ENCODE measurements at places on chromosomes 12 and 14.

DNA sequence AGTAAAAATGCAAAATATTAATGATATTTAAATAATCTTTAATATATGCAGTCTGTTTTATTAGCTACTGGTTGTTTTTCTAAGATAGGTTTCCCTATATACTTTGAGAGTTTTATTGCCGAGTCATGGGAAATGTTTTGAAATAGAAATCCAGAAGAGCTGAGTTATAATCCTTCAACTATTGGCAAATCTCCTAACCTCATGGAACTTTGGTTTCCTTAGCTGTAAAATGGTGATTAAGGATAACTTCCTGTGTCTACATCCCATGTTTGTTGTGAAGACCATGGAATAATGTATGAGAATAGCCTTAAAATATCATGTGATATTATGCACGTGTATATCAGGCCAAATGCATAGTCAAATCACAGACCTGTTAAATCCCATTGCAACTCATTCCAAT lies 51.0 kb downstream of the UNC79 start:
- no peak for DNase-seq

DNA sequence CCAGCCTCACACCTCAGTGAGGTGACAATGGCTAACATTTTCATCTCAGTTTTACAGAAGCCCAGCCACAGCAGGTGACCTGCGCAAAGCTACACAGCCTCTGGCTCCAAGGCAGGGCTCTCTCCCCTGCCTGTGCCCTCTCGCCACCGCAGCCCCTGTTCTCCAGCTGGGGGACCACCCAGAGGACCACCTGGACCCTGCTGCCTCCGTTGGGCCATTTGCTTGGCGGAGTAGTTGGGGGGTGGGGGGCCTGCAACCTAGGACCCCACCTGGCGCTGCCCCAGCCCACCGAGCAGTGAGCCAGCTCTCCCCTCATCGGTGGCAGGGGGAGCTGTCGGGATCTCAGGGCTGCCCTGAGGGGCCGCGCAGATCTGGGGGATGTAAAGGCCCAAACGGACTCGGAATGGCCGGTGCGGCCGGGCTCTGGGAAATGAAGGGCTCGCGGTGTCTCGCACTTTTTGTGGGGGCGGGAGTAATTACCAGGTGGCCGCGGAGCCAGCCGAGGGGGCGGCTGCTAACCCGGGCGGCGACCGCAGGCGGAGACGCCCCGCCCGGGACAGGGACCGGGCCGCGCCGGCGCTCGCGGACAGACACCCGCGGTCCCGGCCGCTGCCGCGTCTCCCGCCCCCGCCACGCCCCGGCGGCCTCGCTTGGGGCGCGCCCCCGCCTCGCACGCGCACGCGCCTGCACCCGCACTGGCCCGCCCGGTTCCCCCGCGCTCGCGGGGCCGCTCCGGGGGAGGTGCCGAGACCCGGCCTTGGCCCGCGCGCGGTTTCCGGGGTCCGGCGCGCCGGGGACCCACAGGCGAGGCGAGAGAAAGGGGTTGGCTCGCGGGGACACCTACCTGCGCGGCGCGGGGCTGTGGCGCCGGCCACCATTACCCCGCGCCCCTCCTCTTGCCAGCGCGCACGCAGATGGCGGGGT lies 8.6 kb upstream of the GPR68 start:
- DNase-seq: peak; percentile 55

DNA sequence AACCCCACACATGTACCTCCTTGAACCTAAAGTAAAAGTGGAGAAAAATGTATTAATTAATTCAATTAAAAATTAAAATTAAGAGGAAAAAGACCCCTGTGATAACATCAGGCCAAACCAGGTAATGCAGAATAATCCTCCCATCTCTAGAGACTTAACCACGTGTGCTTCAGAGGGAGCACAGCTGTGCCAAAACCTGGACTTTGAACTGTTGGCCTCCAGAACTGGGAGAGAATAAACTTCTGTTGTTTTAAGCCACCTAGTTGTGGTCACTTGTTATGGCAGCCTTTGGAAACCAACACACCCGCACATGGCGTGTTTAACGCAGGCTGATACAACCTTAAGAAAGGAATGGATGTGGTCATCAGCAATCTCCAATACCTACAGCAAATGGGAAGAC lies 23.8 kb downstream of the OAS2 start:
- no peak for DNase-seq

GRCh38 chr12:32947206-32948067 lies 50.9 kb upstream of the PKP2 start:
- no peak for DNase-seq

DNA sequence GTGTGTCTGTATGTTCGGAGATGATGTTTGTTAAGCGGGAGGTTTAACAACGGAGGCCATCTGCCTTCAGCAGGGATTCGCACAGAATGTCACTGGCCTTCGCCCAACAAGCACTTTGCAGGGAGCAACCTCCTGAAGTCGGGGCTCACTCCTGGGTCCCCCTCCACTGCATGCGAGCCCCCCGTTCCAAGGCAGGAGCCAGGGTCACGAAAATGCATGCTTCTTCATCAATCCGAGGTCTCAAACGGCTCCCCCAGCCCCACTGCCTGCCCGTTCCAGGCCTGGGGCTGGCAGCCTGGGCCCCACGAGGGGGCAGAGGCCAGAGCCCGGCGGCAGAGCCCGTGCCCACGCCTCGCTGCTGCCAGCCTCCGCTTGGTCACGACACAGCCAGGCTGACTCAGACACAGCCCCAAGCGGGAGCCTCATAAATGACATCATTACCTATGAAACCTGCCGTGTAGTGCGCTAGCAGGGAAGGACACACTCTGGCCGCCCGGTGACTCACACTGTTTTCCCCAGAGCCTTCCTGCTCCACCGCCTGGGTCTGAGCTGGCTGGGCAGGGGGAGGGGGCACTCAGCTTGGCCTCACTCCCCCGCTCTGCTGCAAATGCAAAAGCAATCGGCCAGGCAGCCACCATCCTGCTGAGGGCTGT lies 169.5 kb upstream of the RTL1 start:
- DNase-seq: no peak

DNA sequence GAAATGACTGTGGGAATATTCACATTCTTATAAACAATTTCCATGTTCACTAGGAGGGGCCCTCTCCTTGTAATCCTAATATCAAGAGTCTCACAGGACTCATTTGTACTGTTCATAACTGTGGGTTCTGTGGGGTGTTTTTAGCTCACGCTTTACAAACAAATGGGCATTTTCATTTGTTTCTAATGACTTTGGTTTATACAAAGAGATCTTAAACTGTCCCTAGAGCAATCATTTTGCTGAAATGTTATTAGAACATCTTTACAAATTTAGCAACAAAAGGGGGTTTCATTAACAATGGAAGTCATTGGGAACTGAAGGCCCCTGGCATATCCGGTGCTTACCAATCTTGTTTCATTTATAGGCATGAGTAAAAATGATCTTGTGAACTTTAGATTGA lies 370.5 kb downstream of the TRHDE start:
- no peak for DNase-seq

GRCh38 chr12:27274706-27275105 lies 30.6 kb downstream of the STK38L start:
- no peak for DNase-seq

- no peak for DNase-seq
Observed at GRCh38 chr12:18439541-18439940, 178.2 kb downstream of the PIK3C2G start.

DNA sequence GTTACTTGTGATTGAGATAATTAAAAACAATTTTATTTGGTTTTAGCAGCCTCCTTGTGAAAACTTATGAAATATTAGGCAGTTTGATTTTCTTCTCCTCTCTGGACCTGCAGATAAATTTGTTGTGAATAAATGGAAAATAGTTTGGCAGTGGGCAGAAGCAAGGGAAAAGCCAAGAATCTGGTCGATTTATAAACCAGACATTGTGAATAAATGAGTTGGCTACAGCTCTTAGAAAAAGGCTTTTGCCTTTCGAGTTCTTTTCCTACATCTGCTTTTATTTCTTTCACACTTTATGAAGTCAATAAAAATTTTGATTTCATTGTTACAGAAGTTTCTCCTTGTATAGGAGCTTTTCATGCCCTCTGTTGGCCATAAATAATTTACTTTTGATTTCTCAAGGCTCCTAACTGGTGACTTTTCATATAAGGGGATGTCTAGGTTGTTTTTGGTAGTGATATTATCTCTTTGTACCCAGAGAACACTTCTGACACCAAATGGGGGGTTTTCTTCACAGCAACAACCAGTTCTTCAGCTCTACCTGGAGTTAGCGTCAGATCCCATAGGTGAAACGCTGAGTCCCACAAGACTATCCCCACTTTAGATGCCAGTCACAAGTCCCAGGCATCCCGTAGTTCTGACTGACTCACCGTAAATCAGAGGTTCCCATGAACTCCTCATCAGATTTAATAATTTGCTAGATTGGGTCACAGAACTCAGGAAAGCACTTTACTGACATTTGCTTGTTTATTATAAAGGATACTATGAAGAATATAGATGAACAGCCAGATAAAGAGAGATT lies 136.5 kb upstream of the DNM1L start:
- no peak for DNase-seq

GRCh38 chr14:91277546-91278382 lies 33.3 kb upstream of the GPR68 start:
- DNase-seq: no peak

DNA sequence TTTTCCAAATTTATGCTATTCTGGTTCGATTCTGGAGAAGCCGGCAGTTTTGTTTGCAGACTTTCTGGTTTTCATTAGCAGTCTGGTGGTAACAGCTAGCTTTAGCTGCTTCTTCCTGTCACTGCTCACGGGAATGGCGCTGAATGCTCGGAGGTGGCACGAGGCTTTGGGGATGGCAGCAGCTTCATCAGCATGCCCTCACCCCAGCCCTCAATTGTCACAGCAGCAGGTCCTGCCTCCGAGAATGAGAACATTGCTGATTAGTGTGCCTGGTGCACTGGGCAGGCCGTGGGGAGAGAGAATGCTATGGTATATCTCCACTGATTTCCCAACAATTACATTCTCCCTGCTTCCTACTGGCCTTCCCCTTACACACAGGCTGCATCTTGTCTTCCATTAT lies 73.6 kb downstream of the SAMD4A start:
- DNase-seq: no peak

- no peak for DNase-seq
Observed at GRCh38 chr12:107223821-107224220, 130.5 kb upstream of the CRY1 start.

DNA sequence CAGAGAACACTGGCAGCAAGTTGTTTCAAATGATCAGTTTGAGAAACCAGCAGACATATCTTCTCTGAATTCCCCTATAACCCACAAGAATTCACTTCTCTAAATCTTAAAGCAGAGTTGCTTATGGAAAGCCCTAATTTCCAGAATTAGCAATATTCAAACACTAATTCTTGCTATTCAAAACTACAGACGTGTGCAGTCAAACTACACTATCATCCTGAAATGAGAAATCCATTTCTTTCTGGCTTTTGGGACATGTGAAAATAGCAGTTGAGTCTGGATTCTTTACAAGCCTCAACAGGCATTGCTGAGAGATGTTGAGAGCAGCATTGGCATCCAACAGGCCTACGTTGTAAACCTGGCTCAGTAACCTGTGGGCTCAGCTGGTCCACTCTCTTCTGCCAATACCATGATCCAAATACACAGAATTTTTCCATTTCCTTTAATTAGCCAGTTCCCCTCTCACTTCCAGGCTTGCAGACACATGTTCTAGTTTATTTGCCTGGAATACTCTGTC lies 74.6 kb upstream of the TMTC1 start:
- DNase-seq: no peak

DNA sequence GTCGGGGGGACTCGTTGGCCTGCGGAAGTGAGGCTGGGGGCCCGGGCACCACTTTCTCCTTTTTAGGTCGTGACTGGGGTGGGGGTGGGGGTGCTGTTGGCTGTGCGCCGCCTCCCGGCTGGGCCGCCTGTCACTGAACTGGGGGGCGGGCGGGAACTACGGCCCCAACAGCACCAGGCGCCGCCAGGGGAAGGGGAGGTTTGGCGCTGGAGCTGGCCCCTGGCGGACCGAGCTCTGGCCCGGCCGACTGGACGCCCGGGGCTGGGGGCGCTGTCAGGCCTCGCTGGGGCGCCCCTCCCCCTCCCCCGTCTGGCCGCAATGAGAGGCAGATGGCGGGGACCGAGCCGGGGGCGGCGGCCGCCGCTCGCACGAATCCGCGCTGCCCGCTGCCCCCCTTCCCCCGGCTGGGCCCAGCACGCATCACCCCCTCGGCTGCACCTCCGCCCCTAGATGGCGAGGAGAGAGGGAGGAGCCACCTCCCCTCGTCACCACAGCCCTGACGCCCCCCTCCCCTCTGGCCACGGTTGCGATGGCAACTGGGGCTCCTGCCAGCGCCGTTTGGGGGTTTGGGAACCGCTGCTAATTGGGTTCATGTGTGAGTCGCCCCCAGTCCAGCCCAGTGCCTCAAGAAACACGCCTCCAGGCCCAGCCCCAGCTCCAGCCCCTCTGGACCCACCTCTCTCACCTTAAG lies 723 bp downstream of the NFATC4 start:
- DNase-seq: no peak

GRCh38 chr14:68284834-68285233 lies 465.3 kb downstream of the RAD51B start:
- no peak for DNase-seq

DNA sequence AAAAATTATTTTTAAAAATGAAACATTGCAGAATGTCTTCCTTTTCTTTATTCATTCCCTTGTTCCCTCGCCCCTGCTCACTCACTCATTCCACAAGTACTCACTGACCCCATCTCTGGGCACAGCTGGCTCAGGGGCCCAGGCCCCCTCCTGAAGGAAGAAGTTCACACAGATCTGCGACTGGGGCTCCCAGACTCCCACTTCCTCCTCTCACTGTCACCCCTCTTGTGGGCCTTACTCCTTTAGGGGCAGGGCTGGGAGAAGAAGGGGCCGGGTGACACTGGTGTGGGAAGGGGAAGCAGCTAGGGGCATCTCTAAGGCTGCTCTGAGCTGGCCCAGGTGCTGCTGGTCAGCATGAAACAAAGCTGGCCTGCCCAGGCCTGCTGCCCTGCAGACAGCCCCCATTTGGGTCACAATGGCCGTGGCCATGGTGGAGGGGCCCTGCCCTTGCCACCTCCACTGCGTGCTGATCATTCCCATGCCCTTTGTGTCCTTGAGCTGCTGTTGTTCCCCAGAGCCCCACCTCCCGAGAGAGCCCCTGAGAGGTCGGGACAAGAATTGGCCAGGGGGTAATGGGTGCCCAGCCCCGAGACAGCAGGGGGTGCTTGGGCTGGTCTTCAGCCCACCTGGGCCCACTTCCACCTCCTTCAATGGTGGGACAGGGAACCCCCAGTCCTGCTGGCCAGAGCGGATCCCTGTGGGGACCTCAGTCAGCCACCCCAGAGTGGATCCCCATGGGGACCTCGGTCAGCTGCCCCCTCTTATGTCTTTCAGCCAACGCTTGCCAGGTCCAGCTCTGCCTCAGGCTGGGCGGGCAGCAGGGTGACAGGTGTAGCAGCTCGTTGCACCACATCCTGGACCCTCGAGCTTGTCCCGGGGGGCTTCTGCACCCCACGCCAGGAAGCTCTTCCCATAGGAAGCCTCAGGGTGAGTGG lies 212.4 kb upstream of the C14orf180 start:
- no peak for DNase-seq

- DNase-seq: no peak
Observed at GRCh38 chr14:72904218-72904617, 10.3 kb upstream of the DPF3 start.

- DNase-seq: no peak
Observed at GRCh38 chr12:116266168-116266601, 11.3 kb downstream of the MED13L start.

GRCh38 chr12:17016116-17016864 lies 410.3 kb upstream of the LMO3 start:
- no peak for DNase-seq

All from activated T-helper 1 cell treated with anti-CD3 and anti-CD28 coated beads, Interleukin-12 subunit alpha, Interleukin-12 subunit beta, Interleukin-2, Interleukin-4 antibody, amounts not matched to agents 30 ng/mL and 10 ng/mL and 1 ng/mL, durations not matched to agents 14 hours and 24 hours and 36 hours (primary cell).